ENCODE measurements at places on chromosomes 12 and 14.

DNA sequence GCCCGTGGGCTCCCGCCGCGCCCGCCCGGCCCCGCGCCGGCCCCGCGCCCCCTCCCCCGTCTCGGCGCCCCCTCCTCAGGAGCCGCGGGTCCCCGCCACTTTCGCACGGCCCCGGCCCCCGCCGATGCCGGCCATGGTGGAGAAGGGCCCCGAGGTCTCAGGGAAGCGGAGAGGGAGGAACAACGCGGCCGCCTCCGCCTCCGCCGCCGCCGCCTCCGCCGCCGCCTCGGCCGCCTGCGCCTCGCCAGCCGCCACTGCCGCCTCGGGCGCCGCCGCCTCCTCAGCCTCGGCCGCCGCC, 263 bp downstream of the RCOR1 start:
- no peak for DNase-seq

- DNase-seq = no peak
Observed at GRCh38 chr12:19978193-19978592, 390.1 kb upstream of the PDE3A start.

- DNase-seq = no peak
Observed at GRCh38 chr14:39773387-39774126, 341.3 kb upstream of the FBXO33 start.

GRCh38 chr14:92513204-92513965, at the start of gene RIN3:
RIN3 (plus strand) TSS chr14:92513781; CDS start chr14:92513933, 152 bp downstream.
- DNase-seq = no peak

DNA sequence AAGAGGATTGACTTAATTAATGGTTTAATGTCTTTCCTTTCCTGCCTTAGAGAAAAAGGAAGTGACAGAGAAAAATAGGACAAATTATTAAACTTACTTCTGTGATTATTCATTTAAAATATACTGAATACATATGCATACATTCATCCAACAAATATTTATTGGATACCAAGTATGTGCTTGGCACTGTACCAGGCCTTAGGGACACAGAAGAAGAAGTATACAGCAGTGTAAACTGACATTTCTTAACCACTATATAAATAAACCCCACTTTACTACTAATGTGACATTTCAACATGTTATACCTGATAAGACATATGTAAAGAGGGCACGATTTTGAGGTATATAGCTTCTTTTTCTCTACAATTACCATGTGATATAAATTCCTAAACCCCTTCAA, 53.6 kb downstream of the ERO1A start:
- DNase-seq = no peak

DNA sequence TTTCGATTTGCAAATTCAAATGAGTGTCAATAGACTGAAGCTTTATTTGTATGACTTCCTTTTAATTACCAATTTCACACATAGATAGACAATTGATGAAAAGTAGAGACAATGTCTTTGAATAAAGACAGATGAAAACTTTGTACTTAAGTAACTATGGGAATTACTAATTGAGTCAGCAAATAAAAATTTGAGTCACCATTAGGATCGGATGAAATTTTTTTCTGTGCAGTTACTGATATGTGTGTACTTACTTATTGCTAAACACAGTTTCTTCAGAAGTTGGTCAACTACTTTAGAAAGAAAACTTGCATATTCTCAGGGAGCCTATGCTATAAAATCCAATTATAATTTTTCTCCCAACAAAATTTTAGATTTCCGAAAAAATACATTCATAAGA, 224.9 kb upstream of the SLC16A7 start:
- no peak for DNase-seq

- DNase-seq = no peak
Observed at GRCh38 chr12:51219322-51219721, 1.5 kb upstream of the POU6F1 start.

DNA sequence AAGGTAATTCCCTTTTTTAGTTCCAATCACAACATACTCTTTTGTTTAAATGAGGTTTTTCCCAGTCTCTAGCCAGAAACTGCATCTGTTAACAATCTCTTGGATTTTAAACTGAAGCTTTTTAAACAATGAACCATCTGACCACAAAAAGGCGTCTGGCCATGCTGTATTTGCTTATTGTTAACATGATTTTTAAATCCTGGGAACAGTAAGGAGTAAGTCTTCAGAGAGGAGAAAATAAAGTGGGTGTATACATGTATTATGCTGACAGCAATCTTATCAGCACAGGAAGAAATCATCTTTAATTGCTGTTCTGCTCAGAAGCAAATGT, 106.2 kb downstream of the DAAM1 start:
- no peak for DNase-seq

DNA sequence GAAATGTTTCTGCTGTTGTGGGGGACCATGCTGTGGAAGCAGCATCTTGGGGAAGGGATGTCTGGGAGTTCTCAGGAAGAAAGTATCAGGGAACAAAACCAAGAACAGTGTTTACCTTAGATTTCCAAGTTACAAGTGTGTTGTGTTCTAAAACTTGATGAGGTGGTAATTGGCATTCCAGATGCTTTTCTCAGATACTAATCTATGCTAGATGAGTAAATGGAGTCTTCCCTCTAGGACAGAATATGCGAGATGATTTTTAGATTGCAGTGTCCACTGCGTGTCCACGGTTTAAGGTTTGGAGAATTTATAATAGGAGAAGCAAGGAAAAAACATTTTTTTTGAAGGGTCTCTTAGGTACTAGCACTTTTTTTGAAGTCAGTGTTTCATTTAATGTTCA, 436.5 kb downstream of the PCNX1 start:
- no peak for DNase-seq

DNA sequence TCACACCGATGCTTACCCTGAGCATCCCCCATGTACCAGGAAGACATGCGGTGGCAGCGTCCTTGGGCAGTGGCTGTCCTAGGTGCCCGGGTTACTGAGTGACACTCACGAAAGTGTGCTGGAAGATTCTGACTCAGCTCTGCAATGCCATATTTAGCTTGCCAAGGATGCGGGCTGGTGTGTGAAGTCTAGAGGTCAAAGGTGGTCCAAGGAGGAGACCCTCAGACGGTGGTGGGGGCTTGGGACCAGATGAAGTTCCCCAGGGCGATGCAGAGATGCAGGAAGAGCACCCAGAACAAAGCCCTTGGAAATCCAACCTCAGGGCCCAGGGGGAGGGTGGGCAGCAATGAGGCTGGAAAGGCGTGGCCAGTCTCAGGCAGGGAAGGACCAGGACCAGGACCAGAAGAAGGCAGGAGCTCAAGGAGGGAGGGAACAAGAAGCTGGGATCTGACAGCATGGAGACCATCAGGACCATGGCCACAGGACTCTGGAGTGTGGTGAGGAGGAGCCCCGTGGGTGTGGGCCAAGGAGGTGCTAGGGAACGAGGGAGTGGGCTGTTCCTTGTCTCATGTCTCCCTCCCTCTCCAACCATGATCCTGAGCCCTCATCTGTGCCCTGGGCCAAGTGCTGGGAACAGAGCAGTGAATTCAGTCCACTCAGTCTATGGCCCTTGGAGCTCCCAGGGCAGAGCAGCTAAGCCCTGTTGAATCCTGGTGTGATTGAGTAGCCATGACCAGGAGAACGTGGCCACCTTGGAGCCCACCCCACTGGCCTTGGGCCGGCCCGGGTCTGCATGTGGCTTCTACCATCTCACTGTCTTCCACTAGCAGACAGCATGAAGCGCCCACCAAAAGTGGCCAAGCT, 310.1 kb upstream of the DIO3 start:
- DNase-seq = no peak

DNA sequence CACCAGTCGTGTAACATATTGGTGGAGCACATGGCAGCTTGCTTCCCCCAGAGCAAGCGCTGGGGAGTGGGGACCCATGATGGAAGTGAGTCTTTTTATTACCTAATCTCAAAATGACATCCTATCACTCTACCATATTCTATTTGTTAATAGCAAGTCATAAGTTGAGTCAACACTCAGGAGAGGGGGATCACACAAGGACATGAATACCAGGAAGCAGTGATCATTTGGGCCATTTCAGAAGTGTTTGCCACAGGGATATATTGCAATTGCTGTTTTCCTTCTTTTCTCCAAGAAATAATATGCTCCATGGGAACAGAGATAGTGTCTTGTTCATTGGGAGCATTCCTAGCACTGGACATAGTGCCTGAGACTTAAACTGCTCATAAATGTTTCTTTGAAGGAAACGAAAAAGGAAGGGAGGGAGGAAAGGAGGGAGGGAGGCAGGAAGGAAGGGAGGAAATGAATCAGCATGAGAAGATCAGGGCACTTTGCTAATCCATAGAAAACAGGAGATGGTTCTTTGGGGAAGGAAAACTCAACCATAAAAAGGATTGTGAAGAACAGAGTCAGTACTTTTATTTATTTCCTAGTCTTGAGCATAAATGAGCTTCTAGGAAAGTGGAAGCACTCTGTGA, 39.2 kb upstream of the EEA1 start:
- no peak for DNase-seq

GRCh38 chr14:62796431-62796830, 248.8 kb downstream of the KCNH5 start:
- no peak for DNase-seq

DNA sequence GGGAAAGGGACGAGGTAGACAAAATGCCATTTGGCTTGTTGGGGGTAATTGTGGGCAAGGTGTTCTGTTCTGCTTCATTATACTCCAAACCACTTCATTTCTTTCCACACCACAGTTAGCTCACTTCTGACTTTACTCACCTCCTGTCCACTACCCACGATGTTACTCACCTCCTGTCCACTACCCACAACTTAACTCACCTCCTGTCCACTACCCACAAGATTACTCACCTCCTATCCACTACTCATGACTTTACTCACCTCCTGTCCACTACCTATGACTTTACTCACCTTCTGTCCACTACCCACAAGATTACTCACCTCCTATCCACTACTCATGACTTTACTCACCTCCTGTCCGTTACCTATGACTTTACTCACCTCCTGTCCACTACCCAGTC, 10.1 kb upstream of the TWF1 start:
- no peak for DNase-seq

DNA sequence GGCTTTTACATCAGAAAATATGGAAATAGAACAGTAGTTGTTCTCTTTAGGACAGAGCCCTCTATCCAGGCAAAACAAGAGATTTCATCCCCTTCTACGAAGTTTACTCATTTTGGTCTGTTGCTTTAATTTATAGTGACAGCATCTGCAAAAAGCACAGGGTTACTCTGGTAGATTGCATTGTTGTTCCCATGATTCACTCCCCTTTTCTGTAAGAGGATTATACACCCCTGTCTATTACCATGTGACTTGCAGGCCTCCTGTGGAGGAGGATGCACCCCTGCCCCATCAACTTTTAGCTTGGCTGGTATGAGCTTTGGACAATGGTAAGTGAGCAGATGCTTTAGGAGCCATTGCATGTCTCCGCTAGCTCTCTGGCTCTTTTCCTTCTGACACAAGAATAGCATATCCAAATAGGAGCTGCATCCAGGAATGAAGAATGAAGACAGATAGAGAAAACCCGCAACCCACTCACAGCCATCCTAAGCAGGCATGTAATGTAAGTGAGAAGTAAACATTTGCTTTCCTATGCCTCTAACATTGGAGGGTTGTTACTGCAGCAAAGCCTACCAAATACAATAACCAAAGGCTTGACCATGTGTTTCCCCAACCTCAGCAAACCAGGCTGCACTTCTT, 304.2 kb downstream of the AKAP6 start:
- DNase-seq = no peak

DNA sequence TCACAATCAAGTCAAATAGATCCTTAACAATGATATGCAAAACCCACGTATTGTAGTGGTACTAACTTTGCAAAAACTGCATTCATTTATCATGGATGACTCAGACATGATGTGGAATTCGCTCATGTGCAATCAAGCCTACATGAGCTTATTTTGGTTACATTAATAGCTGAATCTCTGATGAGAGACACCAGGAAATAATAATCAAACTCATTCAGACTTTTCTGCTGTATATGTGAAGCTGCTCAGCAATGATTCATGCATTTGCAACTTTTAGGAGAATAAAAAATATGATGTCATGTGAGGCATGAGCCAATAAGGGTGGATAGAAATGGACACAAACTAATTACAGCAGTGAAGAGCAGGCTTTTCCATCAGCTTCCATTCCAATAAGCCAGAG, 1075.8 kb upstream of the TMEM132C start:
- no peak for DNase-seq

GRCh38 chr12:96172981-96173380, 21.2 kb upstream of the ELK3 start:
- DNase-seq = no peak

- DNase-seq = no peak
Observed at GRCh38 chr14:98136012-98136789, 1135.8 kb downstream of the BCL11B start.

GRCh38 chr12:99138393-99138792, 493.3 kb downstream of the APAF1 start:
- DNase-seq = no peak

DNA sequence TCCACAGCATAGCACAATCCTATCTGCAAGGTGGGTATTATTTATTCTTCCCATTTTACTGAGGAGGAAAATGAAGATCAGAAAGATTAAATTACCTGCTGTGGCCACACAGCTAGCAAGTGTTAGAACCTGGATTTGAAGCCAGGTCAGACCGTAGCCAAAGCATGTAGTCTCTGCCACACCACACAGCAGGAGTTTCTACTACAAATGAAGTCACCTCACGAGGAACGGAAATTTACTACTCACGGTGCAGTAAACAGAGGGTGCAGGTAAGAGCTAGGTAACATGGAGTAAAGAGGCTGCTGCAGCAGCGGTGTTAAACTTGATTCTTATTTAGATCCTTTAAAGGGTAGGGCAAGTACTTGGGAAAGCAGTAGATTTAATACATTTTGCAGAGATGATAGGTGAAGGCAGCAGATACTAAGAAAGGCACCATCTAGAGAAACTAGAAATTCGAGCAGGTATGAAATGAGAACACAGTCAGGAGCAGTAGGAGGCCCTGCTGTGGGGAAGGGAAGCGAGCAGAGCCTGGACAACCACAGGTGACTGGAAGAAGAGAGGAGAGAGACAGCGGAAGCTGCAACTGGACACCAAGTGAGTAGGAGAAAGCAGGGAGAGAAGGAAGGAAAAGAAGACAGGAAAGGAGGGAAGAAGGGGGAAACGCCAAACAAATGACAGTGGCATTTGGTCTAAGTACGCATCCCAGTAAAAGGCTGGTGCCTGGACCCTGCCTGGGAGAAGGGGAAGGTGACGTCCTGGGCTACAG, 21.5 kb downstream of the SPTB start:
- no peak for DNase-seq

DNA sequence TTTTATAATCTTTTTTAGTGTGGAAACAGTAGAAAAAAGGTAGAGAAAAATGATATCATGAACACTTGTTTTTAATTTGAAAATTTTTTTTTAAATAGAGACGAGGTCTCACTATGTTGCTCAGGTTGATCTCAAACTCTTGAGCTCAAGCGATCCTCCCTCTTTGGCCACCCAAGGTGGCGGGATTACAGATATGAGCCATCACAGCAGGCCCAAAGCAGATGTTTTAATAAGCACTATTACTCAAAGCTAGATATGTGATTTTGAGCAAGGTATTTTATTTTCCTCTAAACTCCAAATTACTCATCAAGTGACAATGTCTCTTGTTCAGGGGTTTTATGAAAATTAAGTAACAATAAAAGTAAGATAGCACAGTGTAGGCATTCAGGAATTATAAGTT, 10.7 kb upstream of the WDR89 start:
- DNase-seq = no peak
